Liver (tissue), 10 donors: ENCODE measurements at places on chromosomes 7 and 10. TPM values are rescaled to one million over a fixed set of nuclear protein-coding genes. Genes with fewer than 3 reads are reported as not detected.

DNA sequence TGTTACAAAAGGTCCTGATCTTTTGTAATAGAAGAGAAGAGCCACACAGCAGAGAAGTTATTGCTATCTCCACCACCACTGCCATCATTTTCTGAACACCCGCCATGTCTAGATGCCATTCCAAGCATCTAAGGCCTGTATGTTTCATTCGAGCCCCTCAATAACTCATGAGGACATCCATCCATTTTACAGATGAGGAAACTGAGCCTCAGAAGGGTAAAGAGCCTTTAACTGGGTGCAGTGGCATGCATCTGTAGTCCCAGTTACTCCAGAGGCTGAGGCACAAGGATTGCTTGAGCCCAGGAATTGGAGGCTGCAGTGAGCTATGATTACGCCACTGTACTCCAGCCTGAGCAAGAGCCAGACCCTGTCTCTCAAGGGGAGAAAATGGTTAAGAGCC, 39.3 kb downstream of the UBE2H start:
- H3K4me1 ChIP-seq = no peaks in the 10 kb centered on the region
- no peak overlapping the region for H3K4me3 ChIP-seq
- peaks cover 2% of the 10 kb centered on the region for H3K36me3 ChIP-seq
- no peak for DNase-seq
- no peaks in the 10 kb centered on the region for H3K27me3 ChIP-seq

DNA sequence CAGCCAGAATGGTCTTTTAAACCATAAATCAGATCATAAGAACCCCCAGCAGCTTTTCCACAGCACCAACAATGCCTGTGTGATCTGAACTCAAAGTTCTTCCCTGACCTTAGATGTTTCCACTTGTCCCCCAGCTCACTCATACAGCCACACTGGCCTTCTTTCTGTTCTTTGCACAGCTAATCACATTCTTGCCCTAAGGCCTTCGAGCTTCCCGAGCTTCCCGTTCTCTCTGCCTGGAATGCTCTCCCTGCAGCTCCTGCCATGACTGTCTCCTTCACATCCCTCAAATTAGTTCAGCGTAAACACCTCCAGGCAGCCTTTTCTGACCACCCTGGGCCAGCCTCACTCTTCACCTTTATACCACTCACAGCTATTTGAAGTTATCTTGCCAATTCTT, 166.8 kb upstream of the NFE2L3 start:
- DNase-seq = no peak
- no peaks in the 10 kb centered on the region for H3K36me3 ChIP-seq
- H3K4me1 ChIP-seq = peaks cover 3% of the 10 kb centered on the region
- no peak overlapping the region for H3K27ac ChIP-seq
- no peaks in the 10 kb centered on the region for H3K27me3 ChIP-seq
- H3K4me3 ChIP-seq = no peak overlapping the region

DNA sequence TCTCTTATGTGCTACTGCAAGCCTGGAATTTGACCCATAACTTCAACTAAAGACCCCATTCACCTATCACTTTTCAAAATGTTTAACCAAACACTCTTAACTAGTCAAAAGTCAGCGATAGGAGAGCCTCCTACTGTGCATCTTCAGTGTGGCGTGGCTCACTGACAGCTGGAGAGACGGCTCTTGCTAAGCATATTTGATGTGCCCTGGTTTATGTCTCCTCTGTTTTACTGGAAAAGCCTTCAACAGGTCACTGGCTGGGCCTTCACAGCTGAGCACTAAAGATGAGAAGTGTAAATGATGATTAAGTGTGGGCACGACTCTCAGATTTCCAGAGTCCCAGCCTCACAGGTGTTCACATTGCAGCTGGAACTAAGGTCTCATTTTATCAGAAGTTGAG, 472.1 kb downstream of the SEMA3D start:
- H3K27ac ChIP-seq = no peak overlapping the region
- H3K4me1 ChIP-seq = no peaks in the 10 kb centered on the region
- no peak overlapping the region for H3K4me3 ChIP-seq
- DNase-seq = no peak

DNA sequence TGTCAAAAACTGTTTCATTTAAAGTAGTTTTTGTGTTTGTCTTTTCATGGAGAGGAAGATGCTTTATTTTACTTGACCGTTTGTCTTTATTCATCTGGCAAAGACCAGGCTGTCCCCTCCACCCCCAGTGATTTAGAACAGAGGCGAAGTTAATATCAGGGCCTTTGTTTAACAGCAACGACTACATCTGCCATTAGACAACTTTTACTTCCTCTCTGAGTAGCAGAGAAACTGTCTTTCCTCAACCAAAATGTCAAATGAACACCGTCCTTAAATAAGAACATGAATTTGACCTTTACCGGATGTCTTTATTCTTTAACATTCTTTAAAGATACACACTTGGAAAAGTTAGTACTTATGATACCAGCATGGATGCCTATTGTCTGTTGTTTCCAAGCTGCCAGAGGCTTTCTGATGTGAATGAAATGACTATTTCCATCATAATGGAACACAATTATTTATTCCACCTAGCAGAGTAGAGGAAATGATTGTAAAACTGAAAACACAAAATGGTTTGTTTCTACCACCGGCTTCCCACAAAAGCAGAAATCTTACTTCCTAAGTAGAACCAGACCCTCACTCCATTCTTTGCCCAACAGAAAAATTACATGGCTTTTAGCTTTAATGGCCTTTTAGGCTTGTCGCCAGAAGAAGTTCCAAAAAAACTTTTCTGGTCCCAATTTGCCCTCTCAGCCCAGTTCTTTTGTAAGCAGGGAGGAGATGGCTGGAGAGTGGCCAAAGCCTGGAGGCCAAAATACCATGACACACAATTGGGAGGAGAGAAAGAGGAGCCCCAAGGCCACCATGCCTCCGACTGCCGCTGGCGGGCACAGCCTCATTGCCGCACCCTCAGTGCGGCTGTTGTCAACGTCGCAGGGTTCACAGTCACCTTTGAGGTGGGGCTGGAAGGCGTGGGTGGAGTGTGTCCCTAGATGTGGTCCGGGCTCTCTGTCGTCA, 168.5 kb downstream of the TEX36 start:
- no peak overlapping the region for H3K27ac ChIP-seq
- H3K4me1 ChIP-seq = no peaks in the 10 kb centered on the region
- H3K4me3 ChIP-seq = no peak overlapping the region
- no peaks in the 10 kb centered on the region for H3K36me3 ChIP-seq
- no peak for DNase-seq

DNA sequence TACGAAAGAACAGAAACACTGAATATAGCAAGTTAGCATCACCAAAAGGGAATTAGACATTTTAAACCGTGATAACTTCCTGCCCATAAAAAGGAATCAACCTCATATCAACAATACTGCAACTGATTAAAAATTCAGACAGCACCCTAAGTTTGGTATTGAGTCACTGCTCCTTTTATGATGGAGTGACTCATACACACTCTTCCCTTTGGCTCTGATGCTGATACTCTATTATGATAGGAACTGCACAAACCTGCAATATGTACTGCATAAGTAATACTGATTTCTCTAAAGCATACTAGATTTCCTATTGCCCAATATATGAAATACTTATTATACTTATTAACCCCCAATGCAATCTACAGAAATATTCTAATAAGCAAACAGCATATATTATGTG, 118.7 kb downstream of the PARD3 start:
- no peaks in the 10 kb centered on the region for H3K27me3 ChIP-seq

The CRYGN gene
- total RNA-seq = not detected

The FAM171A1 gene
- 8.8 TPM for total RNA-seq

DNA sequence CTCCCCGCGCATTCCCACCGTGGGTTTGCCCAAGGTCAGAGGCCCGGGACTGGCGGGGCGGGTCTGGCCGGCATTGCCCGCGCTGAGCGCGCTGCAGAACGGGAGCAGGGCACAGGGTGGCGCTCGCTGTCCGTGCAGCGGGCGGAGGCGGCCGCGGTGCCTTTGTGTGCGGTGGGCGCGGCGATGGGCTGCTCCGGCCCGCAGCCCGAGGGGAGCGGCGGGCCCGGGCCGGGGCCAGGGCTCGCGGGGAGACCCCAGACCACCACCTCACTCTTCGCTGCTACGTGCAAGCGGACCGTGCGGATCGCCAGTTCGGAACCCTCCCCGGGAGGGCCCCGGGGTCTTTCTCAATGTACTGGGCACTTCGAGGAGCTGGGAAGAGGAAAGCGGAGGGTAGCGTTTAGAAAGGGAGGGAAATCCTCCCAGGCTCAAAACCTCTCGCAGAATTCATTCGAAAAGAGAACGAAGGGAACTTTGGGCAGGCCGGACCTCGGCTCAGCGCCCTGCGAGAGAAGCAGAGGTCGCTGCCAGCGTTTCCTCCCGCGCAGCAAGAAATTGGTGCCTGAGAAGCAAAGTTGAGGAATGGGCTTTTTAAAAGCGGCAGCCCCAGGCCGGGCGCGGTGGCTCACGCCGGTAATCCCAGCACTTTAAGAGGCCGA, 8.5 kb downstream of the SP8 start:
- peak overlapping the region; percentile 46 for H3K4me3 ChIP-seq
- DNase-seq = peak; percentile 73
- no peaks in the 10 kb centered on the region for H3K36me3 ChIP-seq
- peaks cover 10% of the 10 kb centered on the region for H3K27me3 ChIP-seq

- no peak overlapping the region for H3K4me3 ChIP-seq
- H3K36me3 ChIP-seq = no peaks in the 10 kb centered on the region
- H3K4me1 ChIP-seq = no peaks in the 10 kb centered on the region
- DNase-seq = no peak
These were observed 335.2 kb downstream of the PRPF18 start for GRCh38 chr10:13921941-13922340.

DNA sequence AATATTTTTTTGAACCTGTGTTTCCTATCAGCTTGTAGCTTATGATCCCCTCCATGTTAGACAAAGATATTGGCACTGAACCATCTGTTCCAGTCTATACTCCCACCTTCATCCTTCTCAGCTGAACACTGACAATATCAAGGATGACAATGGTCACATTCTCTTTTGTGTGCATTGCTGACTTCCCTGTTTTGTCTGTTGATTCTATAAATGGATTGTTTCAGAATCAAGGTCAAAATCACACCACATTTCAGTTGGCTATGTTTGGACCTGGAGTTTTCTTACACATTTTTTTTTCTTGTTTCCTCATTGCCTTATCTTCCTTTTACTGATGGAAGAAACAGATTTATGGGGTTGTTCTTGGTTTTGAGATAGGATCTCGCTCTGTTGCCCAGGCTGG, 11.3 kb upstream of the SMURF1 start:
- H3K4me1 ChIP-seq = no peaks in the 10 kb centered on the region
- H3K4me3 ChIP-seq = no peak overlapping the region
- peaks cover 1% of the 10 kb centered on the region for H3K36me3 ChIP-seq
- no peaks in the 10 kb centered on the region for H3K27me3 ChIP-seq

GRCh38 chr7:86773309-86773708, 129.6 kb downstream of the GRM3 start:
- H3K27me3 ChIP-seq = no peaks in the 10 kb centered on the region
- DNase-seq = no peak
- no peak overlapping the region for H3K4me3 ChIP-seq
- H3K36me3 ChIP-seq = no peaks in the 10 kb centered on the region

DNA sequence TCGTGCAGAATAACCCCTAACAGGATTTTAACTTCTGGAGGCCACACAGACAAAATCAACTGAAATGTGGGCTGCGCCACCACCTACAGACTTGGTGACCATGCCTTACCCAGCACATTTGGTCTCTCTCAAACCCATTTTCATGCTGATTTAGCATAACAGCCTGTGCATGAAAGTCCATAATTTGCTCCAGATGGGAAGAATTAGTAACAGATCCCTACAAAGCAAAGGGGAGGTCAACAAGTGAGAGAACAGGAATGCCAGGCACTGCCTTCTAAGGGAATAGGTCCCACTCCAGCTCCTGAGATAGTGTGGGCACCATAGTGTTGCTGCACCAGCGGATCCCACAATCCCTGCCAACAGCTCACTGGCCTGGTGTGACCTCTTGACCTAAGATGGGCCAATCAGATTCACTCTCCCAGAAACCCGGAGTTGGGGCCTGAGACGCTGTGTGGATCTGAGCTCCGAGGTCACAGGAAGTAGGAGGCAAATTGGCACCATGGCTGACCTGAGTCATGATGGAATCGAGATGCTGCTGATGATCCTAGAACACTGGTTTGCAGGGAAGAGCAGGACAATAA, 32.4 kb downstream of the SLIT1 start:
- no peaks in the 10 kb centered on the region for H3K36me3 ChIP-seq
- H3K4me1 ChIP-seq = no peaks in the 10 kb centered on the region
- H3K27me3 ChIP-seq = no peaks in the 10 kb centered on the region
- H3K27ac ChIP-seq = no peak overlapping the region
- no peak overlapping the region for H3K4me3 ChIP-seq

- H3K27ac ChIP-seq = no peak overlapping the region
- H3K27me3 ChIP-seq = no peaks in the 10 kb centered on the region
- H3K4me3 ChIP-seq = peak overlapping the region; percentile 21
- peaks cover 3% of the 10 kb centered on the region for H3K4me1 ChIP-seq
- peaks cover 3% of the 10 kb centered on the region for H3K36me3 ChIP-seq
These were observed 18.3 kb downstream of the C7orf25 start for GRCh38 chr7:42893346-42894240.

The C10orf67 gene
- not detected for total RNA-seq

DNA sequence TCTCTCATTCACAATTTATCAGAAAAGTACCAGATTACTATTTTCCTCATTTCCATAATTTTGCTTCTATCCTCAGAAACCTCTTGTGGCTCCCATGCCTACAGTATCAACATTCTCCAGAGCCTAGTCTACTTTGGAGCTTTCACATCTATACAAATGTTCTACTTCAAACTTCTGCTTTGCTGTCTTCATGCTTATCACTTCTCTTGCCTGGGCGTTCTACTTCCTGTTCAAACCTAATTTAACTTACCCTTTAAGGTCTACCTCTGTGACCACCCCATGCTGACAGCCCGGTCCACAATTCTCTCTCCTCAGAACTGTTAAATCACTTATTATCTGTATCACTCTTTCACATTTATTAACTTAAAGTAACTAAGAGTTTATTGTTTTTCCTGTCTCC, 6.1 kb upstream of the PTPN12 start:
- H3K27me3 ChIP-seq = no peaks in the 10 kb centered on the region
- no peak overlapping the region for H3K27ac ChIP-seq
- DNase-seq = no peak
- no peaks in the 10 kb centered on the region for H3K36me3 ChIP-seq

The SPDYE5 gene
- total RNA-seq = not detected

DNA sequence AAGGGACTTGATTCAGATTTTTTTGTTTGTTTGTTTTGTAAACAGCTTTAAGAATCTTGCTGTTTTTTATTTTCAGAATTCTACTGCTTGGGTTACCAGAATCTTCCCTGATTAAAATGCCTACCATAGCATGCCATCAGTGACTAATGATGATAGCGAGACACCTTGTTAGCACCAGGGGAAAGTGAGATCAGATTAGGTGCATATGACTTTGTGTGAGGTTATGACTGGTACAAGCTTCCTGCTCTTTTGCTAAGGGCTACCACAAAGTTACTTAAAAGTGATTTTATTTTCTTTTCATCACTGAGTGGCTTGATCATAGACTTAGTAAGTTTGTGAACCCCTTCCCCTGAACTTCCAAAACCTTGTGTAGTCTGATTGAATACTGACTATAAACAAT, 93.5 kb downstream of the SND1 start:
- H3K4me3 ChIP-seq = no peak overlapping the region
- no peaks in the 10 kb centered on the region for H3K27me3 ChIP-seq
- H3K36me3 ChIP-seq = no peaks in the 10 kb centered on the region

GRCh38 chr10:16965740-16966447, 148.7 kb upstream of the RSU1 start:
- no peak overlapping the region for H3K4me3 ChIP-seq
- no peak for DNase-seq
- H3K36me3 ChIP-seq = no peaks in the 10 kb centered on the region
- no peaks in the 10 kb centered on the region for H3K4me1 ChIP-seq
- no peaks in the 10 kb centered on the region for H3K27me3 ChIP-seq
